ENCODE measurements at places on chromosomes 4 and X.
A peak's percentile ranks its signal among the peaks of the same experiment; 100 is the strongest.

DNA sequence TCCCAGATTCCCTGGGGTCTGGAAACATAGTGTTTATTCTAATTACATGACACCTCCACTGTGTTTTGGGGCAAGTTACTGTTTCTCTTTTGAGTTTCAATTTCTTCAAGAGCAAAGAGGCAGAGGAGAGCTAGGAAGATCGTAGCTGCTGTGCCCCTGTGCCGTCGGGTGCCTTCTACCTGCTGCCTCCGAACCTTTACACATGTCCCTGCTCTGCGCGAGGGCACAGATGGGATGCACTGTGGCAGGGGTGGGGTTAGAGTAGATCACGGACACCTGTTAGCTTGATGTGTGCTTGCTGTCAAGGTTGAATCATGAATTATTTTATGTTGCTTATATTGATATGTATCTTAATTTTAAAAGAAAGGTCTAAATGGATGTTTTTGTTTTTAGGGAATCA, 71.1 kb upstream of the MSANTD1 start:
- no peak for DNase-seq

GRCh38 chr4:108700081-108700757, 49.8 kb downstream of the OSTC start:
- DNase-seq = no peak

DNA sequence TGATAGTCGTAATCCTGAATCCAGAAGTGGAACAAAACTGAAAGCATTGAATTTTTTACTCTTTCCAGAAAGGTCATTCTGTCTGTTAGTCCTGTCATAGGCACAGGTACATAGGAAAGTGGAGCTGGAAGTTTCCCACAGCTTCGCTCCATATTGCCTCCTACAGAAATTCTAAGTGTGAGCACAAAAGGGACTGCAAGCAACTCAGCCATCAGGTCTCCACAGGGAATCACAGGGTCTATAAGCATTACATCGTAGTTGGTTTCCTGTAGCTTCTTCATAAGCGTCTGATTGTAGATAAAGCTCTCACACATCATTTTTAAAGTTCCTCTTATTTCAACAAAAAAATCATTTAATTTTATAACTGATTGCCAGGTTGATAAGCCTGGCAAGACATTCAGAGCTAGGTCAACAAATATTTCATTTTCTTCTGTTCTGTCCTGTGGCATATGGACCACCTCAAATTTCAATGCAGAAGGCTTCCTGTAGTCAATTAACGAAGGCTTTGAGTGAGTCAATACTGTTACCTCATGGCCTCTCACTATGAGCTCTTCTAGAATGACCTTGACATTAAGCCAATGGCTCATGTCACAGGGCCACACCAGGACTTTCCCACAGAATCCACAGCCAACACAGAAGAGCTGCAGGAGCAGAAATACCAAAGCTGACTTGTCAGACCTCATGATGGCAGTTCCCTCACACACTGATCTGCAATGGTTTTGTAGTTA, at the start of gene UGT2A3:
Gene UGT2A3, minus strand, starts transcription at position 727 of the 728 bp plus-strand sequence. Its CDS starts 44 bp downstream, at position 683.
- DNase-seq = peak; percentile 6

- no peak for DNase-seq
These were observed 331.0 kb downstream of the PCDH7 start for GRCh38 chr4:31051151-31051550.

- DNase-seq = peak; percentile 63
These were observed 398.2 kb upstream of the LCORL start for GRCh38 chr4:18419780-18420179.

DNA sequence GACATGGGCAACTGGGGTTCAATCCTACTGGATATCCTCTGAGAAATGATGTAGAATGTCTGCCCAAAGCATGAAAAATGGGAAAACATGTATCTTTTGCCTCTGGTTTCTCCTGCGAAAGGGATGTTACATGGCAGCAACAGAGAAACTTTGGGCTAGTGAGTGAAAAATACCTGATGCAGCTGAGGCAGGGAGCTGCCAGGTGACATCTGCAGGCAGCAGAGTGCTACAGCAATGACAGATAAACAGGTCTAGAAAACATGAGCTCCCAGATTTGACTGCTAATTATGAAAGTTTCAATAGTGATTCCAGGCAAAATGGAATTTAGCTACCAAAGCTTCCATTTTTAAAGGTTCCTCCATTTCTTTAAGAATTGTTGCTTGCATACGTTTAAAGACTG, 4.8 kb upstream of the CXCL1 start:
- peak; percentile 18 for DNase-seq

- peak; percentile 64 for DNase-seq
These were observed 8.5 kb downstream of the COL25A1 start for GRCh38 chr4:109294006-109294405.

GRCh38 chr4:124206779-124207605, 505.5 kb downstream of the ANKRD50 start:
- no peak for DNase-seq

DNA sequence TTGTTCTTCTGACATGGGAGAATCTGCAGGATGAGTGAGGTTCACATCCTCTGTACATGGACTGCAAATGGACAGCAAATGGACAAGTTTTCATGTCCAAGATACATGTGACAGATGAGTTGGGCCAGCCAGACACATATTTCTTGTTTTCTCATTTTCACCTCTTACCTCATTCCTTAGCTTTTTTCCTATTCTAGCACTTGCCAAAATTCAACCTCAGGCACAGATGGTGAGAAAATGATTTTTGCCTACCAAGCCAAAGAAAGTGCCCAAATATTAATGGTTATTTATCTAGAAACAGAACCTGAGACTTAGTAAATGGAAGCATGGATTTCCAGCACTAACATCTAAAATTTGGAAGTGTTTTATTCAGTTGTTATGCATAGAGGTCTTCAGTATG, 402.2 kb downstream of the AFF2 start:
- DNase-seq = no peak

DNA sequence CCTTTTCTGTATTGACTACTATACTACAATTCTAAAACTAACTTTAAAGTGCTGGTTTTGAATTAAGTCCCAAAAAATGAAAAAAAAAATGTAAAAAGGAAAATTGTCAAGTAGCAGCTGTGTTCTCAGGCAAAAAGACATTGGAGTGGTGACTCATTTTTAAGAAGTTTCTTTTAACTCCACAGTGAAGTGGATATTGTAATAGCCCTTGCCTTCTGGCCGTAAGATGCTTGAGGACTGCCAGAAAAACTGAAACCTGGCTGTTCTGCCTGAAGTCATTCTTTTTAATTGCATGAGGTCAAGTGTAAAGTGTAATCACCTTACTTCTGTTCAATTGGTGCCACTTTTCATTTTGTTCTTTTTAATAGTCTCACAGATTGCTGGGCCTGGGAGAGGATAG, 28.9 kb downstream of the SPANXD start:
- no peak for DNase-seq

- peak; percentile 23 for DNase-seq
These were observed 934 bp upstream of the SEC31A start for GRCh38 chr4:82891707-82892466.

DNA sequence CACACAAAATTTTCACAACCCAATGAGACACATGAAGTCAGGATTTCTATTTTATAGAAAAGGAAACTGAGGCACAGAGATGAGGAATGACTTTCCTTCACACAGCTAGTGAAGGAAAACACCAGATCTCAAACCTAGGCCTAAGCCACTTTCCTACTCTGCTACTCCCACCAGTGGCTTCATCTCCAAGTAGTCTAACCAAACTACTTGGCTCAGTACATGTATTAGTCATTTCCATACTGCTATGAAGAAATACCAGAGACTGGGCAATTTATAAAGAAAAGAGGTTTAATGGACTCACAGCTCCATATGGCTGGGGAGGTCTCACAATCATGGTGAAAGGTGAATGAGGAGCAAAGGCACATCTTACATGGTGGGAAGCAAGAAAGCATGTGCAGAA, 196.6 kb downstream of the EVC2 start:
- DNase-seq = no peak

DNA sequence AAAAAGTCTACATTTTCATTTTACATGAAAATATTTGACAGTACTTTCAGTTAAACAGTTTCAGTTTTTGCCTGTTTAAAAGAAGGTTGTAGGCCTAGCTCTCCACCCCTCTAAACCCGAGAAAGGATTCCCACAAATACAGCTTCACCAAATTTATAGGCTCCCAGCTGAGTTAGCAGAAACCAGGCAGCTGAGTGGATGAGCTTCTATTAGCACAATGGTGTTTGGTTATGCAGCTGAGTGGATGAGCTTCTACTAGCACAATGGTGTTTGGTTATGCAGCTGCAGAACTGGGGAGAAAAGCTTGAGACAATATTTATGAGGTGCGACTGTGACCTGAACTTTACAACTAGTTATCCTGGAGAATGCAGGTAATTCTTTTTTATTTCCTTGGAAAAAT, 36.6 kb upstream of the PAQR3 start:
- no peak for DNase-seq

DNA sequence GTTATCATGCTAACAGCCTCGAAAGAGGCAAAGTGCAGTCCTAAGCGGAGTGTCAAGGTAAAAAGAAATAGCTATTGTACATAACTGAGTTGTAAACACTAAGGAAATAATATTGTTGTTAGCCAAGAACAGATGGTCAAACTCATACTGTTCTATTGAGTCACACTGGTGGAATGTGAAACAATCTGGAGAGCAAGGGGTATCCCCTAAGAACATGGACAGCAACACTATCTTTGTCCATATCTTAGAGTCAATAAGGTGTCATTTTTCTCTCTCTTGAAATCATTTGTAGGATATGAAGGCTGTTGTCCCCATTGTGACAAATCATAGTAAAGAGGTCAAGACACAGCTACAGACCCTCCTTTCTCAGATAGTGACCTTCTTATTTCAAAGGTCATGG, 4.5 kb upstream of the PDGFC start:
- no peak for DNase-seq

DNA sequence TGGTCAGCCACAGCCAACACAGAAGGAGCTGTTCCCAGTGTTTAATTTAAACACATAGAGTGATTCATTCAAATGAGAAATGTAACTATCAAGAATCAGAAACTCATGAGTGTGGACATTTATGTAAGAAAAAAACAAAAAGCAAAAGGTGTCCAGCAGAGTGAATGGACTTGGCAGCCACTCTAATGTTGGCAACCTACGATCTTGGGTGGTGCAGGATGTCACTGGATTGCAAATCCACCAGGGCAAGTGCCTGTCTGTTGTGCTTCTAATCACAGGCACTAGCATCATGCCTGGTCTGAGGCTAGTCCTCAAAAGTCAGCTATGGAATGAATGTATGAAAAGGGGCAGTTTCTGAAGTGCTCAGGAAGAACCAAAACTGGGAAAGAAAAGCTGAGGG, 277.7 kb upstream of the CLNK start:
- DNase-seq = no peak

DNA sequence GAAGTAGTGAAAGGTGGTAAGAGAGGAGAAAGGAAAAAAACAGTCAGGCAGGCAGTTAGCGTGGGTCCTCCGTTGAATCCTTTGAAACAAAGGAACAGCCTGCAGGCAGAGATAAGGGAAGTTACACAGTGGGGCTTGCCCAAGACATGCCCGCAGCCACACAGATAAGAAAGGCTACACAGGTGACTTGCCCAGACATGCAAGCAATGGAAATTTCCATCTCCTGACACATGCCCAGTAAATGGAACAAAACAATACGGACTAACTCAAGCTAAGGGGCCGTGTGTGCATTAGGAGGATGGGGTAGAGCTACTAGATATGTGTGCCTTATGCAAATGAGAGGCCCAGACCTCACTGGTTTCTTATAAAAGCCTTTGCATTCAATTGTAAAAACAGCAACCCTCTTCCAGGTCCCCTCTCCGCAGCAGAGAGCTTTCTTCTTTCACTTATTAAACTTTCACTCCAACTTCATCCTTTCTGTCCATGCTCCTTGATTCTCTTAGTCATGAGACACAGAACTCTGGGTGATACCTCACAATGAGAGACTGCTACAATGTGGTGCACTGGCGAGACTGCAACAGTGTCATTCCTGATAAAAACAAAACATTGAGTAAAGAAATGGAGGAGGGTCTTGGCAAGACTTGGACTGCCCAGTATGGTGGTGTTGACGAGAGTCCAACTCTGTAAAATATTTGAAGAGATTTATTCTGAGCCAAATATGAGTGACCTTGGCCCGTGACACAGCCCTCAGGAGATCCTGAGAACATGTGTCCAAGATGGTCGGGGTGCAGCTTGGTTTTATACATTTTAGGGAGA, 997.4 kb upstream of the PRKX start:
- DNase-seq = peak; percentile 22

DNA sequence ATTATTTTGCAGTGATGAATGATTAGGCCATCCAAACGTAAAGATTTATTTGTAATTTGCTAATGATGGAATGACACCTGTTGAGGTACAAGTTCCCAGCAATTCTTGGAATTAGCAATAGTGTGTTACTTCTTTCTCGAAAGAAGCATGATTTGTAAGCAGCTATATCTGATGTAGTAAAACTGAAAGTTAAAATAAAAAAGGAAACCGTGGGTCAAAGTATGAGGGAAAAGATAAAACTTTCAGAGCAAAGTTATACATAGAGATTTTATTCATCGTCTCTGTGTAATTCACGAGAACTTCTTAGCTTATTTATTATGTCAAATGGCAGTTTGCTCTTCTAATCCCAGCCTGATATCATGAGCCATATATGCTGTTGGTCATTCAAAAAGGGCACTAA, 59.0 kb downstream of the NFKB1 start:
- no peak for DNase-seq

GRCh38 chr4:188372058-188372457, 232.8 kb downstream of the TRIML1 start:
- no peak for DNase-seq

GRCh38 chrX:11555759-11556158, 110.0 kb downstream of the ARHGAP6 start:
- DNase-seq = no peak

DNA sequence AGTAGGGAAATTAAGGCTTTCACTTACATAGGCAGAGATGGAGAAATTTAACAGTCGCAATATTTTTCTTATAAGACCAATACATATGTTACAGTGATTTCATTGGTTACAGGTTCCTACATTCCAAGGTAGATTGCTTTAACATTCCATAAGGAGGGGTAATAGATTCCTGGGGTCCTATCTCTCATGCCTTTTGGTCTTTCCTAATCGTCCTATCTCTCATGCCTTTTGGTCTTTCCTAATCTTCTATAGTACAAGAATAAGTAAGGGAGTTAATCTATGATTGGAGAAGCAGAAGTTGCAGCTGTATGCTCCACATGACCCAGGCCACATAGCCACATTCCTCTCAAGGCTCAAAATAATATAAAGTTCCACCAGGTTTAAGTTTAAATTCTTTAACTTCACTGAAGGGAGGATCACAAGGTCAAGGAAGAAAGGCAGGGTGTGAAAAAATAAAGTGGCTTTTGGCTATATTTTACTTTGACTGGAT, 285.0 kb upstream of the BOD1L1 start:
- DNase-seq = no peak

GRCh38 chr4:6024313-6024960, 6.2 kb upstream of the C4orf50 start:
- DNase-seq = no peak

- no peak for DNase-seq
These were observed 231.7 kb downstream of the HS3ST1 start for GRCh38 chr4:11196927-11197522.

- no peak for DNase-seq
These were observed 18.6 kb downstream of the CLCN4 start for GRCh38 chrX:10175319-10175871.

- no peak for DNase-seq
These were observed 22.8 kb upstream of the HSPA4L start for GRCh38 chr4:127759228-127759820.
